Prostate gland (tissue), 2 donors: ENCODE measurements at places on chromosomes 7 and 10.

- H3K4me1 ChIP-seq, result no peaks in the 10 kb centered on the region
- no peak overlapping the region for H3K27ac ChIP-seq
- no peak overlapping the region for H3K4me3 ChIP-seq
- no peaks in the 10 kb centered on the region for H3K27me3 ChIP-seq
- no peak for DNase-seq
- H3K36me3 ChIP-seq, result no peaks in the 10 kb centered on the region
Observed at GRCh38 chr10:2145926-2146478, 408.7 kb upstream of the ADARB2 start.

GRCh38 chr7:893686-894085, 17.3 kb downstream of the GET4 start:
- H3K27ac ChIP-seq, result no peak overlapping the region
- H3K4me1 ChIP-seq, result no peaks in the 10 kb centered on the region
- H3K36me3 ChIP-seq, result peaks cover 10% of the 10 kb centered on the region
- no peaks in the 10 kb centered on the region for H3K27me3 ChIP-seq
- DNase-seq, result no peak

GRCh38 chr7:48154792-48155413, 16.4 kb upstream of the ABCA13 start:
- H3K36me3 ChIP-seq, result no peaks in the 10 kb centered on the region
- H3K4me1 ChIP-seq, result no peaks in the 10 kb centered on the region
- H3K27ac ChIP-seq, result no peak overlapping the region
- DNase-seq, result no peak
- H3K27me3 ChIP-seq, result no peaks in the 10 kb centered on the region

- no peak overlapping the region for H3K27ac ChIP-seq
- no peaks in the 10 kb centered on the region for H3K36me3 ChIP-seq
- H3K27me3 ChIP-seq, result no peaks in the 10 kb centered on the region
- no peak overlapping the region for H3K4me3 ChIP-seq
- H3K4me1 ChIP-seq, result no peaks in the 10 kb centered on the region
- DNase-seq, result no peak
Observed at GRCh38 chr7:70456719-70457118, 675.2 kb upstream of the GALNT17 start.
